ENCODE measurements at places on chromosomes 6 and 20. TPM values are rescaled to one million over a fixed set of nuclear protein-coding genes. Genes with fewer than 3 reads are reported as not detected.

Gene ADTRP
- total RNA-seq = not detected

Gene CCN6
- not detected for total RNA-seq

Gene GMPR
- total RNA-seq = 71.0 TPM

Gene MMP24OS
- total RNA-seq = 63.4 TPM

Gene NOP56
- 62.2 TPM for total RNA-seq

Gene CENPW
- 0.83 TPM for total RNA-seq

Gene CEP57L1
- total RNA-seq = 7.9 TPM

Gene SNX21
- total RNA-seq = 19.5 TPM

Gene COMMD7
- total RNA-seq = 36.5 TPM

DNA sequence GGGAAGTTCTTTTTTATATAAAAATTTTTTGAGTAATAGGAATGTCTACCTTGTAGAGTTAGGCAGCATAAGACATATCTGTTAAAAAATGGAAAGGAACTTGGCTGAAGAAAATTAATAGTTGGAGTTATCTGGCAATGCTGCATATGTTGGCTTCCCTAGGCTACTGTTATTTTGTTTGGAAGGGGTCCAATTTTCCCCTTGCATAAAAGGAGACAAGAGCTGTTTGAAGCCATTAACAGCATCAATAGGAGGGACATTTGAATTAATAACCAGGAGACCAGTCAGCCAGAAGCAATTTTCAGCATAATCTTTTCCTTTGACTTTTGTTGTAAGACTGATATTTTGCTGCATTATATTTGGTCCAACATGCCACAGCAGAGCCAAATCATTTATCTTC is 80.9 kb upstream of the TAB2 start:
- DNase-seq = no peak

- DNase-seq = no peak
Observed at GRCh38 chr6:46453216-46453615, 38.0 kb downstream of the RCAN2 start.

GRCh38 chr6:43671801-43672690 is 15.5 kb downstream of the MRPS18A start:
- no peak for DNase-seq

DNA sequence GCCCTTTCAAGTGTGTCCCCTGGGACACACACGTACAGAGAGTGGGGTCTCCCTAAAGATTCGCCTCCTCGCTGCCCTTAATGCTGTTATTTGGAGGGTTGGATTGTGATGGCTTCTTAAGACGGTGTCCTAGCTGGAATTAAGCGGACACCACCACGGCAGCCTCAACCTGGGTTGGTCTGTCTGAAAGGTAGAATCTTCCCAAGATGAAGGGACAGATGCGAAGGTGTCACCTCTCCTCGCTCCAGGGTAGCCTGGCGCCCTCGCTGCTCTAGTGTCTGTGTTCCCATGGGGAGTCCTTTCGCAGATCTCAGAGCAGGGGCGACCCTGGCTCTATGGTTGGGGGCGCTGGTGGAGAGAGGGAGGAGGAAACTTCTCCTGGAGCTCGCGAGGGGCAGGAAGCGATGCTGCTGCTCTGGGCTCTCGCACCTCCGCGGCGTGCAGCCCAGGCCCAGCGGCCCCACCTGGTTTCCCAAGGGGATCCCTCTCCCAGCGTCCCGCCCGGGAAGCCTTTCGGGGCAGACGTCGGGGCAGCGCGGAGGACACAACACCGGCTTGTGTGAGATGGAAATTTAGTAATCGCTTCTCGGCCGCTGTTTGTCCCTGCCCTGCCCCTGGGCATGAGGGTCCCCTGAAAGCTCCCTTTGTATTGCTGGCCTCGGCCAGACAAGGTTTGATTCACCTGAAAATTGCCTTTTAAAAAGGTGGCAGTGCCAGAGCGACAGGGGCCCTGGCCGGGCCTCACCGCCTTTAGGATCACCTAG is 1.7 kb downstream of the RSPO3 start:
- no peak for DNase-seq

- DNase-seq = no peak
Observed at GRCh38 chr6:143034689-143035334, 25.9 kb upstream of the AIG1 start.

DNA sequence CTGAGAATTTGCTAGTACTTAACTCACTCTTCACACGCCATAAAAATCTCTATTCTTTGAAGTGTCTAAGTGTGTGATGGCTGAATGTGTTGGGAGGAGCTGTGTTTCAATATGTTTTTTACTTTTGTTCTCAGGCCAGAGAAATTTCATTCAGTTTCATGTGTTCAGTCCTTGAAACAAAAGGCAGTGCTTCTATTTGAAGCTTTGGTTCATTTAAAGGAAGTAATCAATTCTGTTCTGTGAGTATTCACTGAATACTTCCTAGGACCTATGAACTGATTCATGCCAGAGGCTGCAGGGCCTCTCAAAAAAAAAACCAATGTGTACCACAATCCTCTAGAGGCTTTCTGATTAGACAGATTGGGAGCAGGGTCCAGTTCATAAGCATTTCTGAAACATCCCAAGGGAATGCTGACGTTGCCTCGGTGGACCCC is 12.4 kb upstream of the F13A1 start:
- DNase-seq = no peak

DNA sequence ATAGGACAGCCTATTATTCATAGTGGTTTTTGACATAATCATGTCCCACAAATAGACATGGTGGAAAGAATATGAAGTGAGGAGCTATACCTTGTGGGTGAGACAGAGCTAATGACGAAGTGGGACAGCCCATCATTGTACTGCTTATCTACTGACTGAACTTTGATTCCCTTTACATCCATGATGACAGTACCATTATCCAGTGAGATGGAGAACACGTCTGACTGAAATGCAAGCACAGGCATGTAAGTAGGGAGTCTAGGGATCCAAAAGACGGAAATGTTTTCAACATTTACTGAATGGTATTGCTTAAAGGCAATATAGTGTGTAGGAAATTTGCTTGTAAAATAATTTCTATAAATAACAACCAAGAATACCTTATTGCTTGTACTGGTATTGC is 43.5 kb downstream of the FAM229B start:
- no peak for DNase-seq

DNA sequence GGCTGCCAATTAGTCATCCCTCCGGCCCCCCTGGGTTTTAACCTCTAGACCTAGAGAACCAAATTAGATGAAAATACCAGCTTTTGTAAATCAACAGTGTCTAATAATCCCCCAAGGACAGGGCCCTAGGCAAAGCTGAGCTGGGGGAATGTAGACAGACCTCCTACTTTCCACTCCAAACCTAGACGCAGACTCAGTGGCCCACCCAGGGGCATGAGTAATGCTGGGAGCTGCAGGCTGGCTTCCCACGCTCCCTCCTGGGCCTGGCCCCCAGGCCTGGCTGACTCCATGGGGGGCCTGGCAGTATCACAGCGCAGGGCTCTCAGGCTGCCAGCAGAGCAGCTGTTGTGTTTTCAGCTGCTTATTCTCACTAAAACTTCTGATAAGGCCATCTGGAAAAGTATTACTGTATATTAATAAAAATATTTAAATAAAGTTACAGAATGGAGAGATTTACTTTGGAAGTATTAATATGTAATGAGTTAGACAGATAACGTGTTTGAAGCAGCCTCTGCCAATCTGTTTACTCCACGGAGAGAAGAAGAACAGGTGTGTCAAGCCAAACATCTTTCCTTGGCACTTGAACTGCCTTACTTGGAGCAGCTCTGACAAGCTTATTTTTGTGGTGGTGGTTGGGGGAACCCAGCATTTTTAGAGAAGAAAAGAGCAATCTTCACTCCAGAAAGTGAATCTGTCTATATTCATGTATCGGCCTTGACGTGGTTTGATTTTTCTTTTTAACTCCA is 144.0 kb upstream of the AGPAT4 start:
- DNase-seq = no peak

DNA sequence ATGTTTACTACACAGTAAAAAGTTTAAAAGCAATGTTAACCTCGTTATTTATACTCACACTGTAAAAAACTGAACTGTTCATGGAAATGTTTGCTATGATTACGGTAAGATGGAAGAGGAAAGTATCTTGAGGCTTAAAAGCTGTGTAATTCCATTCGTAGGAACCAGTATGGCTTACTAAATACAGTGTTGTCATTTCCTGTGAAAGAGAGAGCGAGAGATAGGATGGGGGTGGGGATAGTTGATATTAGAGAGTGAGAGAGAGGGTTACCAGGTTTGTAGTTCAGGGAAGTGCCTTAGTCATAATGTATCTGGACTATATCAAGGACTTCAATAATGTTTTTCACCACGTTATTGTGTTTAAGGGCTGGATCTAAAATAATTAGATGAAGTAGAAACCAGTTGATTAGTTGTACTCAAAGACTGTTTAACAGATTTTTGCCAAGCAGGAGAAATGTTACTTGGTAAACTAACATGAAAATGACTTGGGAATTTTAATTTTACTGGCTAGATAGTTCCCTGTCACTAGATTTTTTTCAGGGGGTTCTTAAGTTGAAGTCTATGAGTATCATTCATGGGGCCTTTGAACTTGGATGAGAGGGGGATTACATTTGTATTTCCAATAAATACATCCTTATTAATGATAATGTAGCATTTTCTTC is 30.4 kb downstream of the AFDN start:
- DNase-seq = no peak

GRCh38 chr6:39517756-39518155 is 195.3 kb upstream of the KCNK16 start:
- DNase-seq = no peak

DNA sequence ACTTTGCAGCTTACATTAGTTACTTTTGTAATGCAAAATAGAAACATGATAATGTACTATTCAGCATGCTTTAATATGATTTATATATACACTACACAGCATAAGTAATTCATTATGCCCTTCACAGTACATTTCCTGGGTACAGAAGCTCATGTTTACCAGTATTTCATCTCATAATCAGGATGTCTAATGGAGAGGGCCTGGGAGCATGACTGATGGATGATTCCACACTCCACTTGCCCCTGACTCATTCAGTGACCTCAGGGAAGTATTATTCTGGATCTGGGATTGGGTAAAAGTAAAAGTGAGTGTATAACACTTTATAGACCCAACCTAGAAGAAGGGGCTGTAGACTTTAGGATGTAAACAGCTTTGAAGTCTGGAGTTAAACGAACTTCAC is 31.4 kb upstream of the BACH2 start:
- DNase-seq = no peak

GRCh38 chr6:39416026-39416425 is 93.5 kb upstream of the KCNK16 start:
- DNase-seq = no peak

GRCh38 chr20:48851579-48851978 is 23.8 kb upstream of the PREX1 start:
- no peak for DNase-seq

DNA sequence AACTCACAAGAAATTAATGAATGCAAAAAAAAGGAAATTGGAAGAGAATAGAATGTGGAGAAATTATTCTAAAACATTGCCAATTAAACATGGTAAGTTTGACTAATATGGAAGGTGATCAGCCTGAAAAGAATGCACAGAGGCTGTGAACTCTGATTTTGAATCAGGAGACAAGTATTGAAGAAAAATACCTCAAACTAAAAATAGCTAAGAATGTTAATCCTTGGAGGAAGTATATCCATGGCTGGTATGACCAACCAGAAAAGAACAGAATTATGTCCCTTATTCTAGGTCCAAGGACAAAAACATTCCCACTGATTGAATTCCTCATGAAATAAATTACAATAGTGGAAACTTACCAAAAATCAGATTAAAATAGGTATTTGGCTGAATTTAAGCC is 7.3 kb upstream of the RIMS1 start:
- DNase-seq = no peak

DNA sequence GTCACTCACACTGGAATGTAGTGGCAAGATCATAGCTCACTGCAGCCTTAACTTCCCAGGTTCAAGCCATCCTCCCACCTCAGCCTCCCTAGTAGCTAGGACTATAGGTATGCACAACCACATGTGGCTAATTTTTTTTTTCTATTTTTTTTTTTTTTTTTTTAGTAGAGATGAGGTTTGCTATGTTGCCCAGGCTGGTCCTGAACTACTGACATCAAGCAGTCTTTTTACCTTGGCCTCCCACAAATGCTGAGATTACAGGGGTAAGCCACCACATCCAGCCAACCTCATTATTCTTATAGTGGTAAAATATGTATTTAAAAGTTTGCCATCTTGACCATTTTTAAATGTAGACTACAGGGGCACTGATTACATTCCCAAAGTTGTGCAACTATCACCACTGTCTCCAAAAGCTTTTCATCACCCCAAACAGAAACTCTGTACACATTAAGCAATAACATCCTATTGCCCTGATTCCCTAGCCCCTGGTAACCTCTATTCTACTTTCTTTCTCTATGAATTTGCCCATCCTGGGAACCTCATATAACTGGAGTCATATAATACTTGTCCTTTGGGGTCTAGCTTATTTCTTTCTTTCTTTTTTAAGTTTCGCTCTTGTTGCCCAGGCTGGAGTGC is 268.0 kb upstream of the JARID2 start:
- no peak for DNase-seq

- DNase-seq = no peak
Observed at GRCh38 chr6:20481281-20481680, 53.0 kb upstream of the CDKAL1 start.

DNA sequence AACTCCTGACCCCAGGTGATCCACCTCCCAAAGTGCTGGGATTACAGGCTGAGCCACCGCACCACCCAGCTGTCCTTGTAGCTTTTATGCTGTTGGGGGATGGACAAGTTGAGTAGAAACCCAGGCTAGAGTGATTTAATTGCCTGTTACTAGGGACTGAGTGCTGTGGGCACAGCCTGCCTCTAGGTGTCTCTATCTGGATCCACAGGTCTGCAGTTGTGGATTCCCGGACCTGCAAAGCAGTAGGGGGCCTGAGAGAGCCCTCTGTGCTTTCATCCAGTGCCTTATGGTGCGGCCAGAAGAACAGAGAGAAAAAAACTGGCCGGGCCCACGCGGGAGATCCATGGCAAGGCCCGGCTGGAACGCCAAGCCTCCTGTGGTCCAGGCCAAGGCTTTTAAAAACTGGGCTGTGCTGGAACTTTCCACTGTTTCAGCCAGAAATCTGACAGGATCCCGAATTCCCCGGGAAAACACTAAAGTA is 5.2 kb downstream of the SIRPA start:
- no peak for DNase-seq

DNA sequence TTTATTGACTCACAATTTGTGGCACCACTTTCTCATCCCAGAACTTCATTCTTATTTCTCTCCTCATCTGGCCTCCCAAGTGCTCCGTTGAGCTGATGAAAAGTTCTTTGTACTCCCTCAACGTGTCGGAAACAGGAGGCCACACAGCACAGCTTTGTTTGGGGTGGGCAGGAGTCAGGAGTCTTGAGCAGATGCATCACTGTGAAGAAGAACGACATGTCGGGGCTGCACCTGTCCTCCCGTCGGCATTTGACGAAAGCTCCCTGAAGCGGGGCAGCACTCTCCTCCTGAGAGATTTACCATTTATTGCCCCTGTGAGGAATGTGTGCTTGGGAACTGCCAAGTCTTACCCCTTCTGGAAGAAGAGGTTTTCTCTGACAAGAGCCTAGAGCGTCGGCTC is 28.1 kb downstream of the TAF8 start:
- no peak for DNase-seq

- no peak for DNase-seq
Observed at GRCh38 chr6:37615564-37616340, 81.9 kb downstream of the MDGA1 start.
